ENCODE measurements at places on chromosomes 12 and 14.

GRCh38 chr12:112971248-112971647, 7.1 kb upstream of the OAS2 start:
- no peak for DNase-seq

- no peak for DNase-seq
These were observed 28.7 kb downstream of the CRY1 start for GRCh38 chr12:107064687-107065086.

DNA sequence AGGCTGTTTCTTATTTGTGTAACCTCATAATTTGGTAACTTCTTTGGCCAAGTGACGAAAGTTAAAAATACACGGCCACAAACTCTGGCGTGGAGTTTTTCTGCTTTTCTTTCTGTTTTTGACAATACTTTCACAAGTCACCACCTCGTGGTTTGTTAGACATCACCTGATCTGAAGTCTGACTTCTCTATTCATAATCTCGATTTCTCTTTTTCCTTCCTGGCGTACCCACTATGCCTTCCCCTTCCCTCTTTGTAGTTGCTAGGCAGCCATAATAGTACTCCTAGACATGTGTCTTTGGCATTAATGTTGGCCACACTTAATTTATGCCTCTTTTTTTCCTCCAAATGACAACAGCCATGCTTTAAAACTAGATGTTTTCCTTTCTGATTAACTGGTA, 97.6 kb downstream of the POLR3B start:
- DNase-seq: no peak

DNA sequence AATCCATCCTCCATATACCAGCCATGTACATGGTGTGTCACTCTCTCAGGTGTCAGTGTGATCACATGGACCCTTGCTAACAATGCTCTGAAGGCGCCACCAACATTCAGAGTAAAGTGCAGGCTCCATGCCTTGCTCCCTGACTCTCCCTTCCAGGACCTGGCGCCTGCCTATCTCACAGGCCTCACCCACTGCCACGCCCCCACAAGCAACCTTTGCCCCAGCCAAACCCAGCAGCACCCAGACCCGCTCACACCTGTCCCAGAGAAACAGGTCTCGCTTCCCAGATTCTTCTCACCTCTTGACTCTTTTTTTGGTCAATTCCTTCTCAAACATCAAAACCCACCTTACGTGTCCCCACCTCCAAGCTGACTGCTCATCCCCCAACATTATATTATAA, 52.3 kb downstream of the KCNK10 start:
- no peak for DNase-seq

GRCh38 chr14:89947344-89947743, 7.2 kb downstream of the EFCAB11 start:
- no peak for DNase-seq

DNA sequence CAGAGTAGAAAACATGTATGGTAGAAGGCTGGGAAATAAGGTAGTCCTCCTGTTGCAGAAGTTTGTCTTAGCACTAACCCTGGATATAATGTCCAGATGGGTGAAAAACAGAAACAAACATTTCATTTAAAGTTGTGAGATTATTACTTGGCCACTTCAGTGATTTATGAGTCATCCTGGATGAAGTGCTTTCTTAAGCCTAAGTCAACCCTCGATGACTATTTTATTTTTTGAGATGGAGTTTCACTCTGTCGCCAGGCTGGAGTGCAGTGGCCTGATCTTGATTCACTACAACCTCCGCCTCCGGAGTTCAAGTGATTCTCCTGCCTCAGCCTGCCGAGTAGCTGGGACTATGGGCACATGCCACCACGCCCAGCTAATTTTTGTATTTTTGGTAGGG, 10.2 kb downstream of the DLST start:
- no peak for DNase-seq

DNA sequence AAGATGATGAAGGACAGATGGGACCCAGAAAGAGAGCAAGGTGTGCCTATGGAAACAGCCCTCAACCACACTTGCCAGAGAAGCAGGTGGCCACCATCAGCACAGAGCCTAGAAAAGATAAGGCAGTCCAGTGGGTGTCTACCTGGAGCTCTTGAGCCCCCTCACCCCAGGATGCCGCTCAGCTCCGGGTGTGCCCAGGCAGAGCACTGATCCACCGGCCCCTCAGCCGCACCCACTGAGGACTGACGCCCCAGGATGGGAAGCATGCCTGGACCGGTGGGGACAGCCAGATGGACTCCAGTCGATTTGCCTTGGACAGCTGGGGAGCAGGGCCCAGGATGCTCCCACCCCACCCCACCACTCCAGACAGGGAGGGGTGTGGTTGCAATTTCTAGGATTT, 15.1 kb upstream of the ZFP36L1 start:
- no peak for DNase-seq

DNA sequence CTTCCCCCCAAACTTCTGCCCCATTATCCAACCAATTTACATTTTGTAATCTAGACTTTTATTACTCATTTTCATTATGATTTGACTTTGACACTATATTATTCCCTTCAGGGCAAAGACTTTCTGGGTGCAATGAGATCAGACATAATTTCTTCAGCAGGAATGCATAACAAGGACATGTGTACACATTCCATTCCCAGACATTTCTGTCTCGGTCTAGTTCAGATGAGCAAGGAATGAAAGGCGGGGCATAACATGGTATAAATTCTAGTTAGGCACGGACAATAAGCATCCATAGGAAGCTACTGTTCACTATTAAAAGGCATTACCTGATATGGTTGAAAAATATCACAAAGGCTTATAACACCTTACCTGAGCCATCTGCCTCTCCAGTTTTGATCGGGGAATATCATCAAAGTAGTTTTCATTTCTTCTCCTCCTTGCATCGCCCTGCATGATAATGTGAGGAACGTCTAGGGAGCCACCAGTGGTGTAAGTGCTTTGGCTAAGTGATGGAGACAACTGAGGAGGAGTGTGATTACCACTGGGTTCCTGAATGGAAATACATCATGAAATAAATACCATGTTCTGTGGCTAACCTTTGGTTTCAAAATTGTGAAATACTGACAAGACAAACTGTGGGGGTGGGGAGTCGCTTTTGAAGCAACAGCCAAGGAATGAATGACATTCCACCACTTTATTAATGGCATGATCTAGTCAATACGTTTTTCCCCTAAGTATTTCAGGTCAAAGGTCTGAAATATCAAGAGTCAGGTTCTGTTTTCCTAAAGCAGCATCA, 183.9 kb downstream of the APAF1 start:
- no peak for DNase-seq

DNA sequence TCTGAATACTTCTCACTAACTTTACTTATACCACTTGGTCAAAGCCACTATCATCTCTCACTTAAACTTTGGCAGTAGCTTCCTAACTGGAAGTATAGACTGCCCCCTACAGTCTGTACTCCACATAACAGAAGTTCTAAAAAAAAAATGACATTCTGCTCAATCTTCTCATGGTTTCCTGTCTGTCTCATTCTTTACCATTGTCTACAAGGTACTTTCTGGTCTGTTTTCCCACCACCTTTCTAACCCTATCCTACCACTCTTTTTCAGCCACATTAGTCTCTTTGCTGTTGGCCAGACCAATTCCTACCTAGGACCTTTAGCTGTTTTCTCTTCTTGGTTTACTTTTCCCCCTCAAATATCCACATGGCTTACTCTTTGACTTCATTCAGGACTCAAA, 14.7 kb downstream of the CPSF6 start:
- peak; percentile 15 for DNase-seq

- DNase-seq: peak; percentile 43
These were observed 105.1 kb downstream of the LLPH start for GRCh38 chr12:66025477-66025876.

GRCh38 chr14:106843951-106844483, 1317.6 kb downstream of the TMEM121 start:
- no peak for DNase-seq

GRCh38 chr12:4958697-4959375, 49.1 kb downstream of the KCNA1 start:
- no peak for DNase-seq

GRCh38 chr12:124847113-124848074, 16.3 kb downstream of the SCARB1 start:
- DNase-seq: peak; percentile 75

DNA sequence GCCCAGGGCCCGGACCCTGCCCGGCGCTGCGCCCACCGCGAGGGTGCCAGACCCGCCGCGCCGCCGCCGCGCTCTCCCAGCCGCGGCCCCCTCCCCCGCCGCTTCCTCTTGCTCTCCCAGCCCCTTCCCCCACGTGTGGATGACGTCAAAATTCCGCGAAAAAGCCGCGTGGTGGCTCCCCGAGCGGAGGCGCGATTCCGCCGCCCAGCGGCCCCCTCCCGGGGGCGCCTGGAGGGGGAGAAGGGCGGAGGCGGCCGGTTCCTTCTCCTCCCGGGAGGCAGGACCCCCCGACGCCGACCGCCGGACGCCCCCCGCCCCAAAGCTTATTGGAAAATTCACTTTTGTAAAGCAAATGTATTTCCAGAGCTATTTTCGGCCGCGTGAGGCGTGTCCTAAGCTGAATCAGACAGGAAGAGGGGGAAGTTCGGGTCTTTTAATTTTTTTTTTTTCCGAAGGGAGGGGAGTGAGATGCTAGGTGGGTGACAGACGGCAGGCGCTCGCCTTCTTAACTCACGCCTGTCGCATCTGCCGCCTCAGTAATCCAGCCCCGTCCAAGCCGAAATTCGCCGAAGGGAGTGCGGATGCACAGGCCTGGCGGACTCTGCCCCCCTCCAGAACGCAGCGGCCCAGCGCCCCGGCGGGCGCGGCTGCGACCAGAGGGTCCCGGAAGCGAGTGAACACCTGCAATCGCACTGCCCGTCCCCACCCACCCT, 4.1 kb upstream of the CCND2 start:
- DNase-seq: peak; percentile 39

- DNase-seq: no peak
These were observed 51.7 kb downstream of the BEGAIN start for GRCh38 chr14:100535287-100536120.

GRCh38 chr12:132367071-132367851, 37.9 kb upstream of the GALNT9 start:
- DNase-seq: peak; percentile 48

DNA sequence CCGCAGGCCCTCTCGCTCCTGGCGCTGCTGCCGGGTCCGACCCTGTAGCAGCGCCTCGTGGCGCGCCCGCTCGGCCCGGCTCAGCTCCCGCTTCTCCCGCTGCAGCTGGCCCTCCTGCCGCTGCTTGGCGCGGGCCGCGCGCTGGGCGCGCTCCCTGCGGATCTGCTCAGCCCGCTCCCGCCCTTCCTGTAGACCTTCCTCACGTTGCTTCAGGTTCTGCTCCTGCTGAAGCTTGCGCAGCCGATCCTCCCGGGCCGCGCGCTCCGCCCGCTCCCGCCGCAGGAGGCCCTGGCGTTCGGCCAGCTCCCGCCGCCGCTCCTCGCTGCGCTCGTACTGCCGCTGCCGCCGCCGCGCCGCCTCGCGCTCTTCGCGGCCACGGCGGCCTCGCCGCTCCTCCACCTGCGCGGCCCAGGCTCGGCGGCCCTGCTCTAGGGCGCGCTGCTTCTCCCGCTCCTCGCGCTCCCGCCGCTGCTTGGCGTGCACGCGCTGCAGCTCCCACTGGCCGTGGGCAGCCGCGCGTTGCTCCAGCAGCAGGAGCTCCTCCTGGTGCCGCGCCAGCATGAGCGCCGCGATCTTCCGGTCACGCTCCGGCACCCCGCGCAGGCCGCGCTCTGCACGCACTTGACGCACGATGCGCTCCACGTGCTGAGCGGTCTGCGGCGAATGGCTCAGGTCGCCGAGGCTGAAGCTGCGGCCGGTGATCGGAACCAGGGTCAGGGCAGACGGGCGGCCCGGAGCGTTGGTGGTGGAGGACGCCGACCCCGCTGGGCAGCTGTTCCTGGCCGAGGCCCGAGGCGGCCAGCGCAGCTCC, 2.4 kb downstream of the CCDC177 start:
- peak; percentile 10 for DNase-seq

- no peak for DNase-seq
These were observed 30.1 kb downstream of the MED13L start for GRCh38 chr12:116247377-116247776.

DNA sequence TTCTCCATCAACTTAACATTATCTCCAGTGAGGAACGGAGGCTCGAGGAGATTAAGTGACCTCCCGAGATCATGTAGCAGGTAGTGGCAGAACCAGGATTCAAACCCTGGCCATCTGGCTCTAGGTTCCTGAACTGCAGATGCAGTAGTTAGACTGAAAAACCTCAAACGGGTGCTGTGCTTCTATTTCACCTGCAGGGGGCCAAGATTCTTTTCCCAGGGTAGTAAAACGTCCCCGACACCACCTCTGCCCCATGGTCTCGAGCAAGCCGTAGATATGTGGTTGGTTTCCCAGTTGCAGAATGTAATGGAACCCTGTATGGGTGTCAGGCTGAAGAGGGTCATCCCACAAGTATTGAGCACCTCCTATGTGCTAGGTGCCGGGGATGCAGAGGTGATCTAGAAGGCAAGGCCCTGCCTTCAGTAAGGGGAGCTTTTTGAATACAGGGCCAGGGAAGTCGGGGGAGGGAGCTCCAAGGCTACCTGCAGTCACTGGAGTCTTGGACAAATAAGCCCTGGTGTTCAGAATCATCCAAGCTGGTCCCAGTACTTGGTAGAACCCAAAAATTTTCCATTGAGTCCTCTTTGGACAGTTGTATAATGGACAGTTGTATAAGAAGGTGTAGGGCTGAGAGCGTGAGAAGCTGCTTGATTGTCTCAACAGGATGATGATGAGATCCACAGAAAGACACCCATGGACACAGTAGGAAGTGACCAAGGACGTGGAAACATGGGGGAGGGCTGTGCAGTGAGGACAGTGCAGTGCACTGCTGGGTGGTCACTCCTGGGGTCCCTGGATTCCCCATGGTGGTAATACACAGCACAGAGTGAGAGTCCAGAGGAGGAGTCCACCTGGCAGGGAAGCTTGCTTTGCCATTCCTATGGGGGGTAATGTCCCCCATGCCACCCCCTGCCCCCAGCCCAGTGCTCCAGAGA, 197.2 kb downstream of the CHST11 start:
- peak; percentile 1 for DNase-seq

DNA sequence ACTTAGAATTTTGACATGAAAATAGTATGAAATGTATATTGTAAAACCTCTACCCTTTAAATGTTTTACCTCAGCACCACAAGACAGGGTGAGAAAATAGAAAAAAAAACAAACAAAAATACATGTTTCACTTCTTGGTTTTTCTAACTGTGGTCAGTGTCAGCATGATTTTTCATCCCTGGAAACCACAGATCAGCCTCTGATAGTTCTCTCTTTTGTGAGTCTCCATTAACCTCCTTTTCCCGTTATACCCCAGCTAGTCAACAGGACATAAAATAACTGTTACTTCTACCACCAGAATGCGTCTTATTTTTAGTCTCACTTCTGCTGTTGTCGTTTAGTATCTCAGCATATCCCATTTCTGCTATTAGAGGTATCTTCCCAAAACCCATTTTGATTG, 48.3 kb upstream of the KCNMB4 start:
- no peak for DNase-seq

- no peak for DNase-seq
These were observed 395.8 kb upstream of the FBXO33 start for GRCh38 chr14:39827901-39828655.

- peak; percentile 77 for DNase-seq
These were observed at the start of gene CDH24 for GRCh38 chr14:23056956-23057756. TSS of gene CDH24 (minus strand) at chr14:23057520. CDS start at chr14:23055733, 1,787 bp downstream.

GRCh38 chr12:64672925-64673409, 62.7 kb downstream of the RASSF3 start:
- DNase-seq: peak; percentile 57

GRCh38 chr14:61388976-61389576, 67.7 kb downstream of the PRKCH start:
- no peak for DNase-seq

GRCh38 chr14:63770187-63770807, 42.4 kb upstream of the SGPP1 start:
- peak; percentile 25 for DNase-seq

Data from NCI-H226 (cell line).